Activated T-cell treated with anti-CD3 and anti-CD28 coated beads, Interleukin-2, amount 50 U/mL, for 48 hours (primary cell): ENCODE measurements at places on chromosomes 16 and 17.

- DNase-seq = no peak
Measured at GRCh38 chr17:47368262-47368661, 44.5 kb downstream of the EFCAB13 start.

DNA sequence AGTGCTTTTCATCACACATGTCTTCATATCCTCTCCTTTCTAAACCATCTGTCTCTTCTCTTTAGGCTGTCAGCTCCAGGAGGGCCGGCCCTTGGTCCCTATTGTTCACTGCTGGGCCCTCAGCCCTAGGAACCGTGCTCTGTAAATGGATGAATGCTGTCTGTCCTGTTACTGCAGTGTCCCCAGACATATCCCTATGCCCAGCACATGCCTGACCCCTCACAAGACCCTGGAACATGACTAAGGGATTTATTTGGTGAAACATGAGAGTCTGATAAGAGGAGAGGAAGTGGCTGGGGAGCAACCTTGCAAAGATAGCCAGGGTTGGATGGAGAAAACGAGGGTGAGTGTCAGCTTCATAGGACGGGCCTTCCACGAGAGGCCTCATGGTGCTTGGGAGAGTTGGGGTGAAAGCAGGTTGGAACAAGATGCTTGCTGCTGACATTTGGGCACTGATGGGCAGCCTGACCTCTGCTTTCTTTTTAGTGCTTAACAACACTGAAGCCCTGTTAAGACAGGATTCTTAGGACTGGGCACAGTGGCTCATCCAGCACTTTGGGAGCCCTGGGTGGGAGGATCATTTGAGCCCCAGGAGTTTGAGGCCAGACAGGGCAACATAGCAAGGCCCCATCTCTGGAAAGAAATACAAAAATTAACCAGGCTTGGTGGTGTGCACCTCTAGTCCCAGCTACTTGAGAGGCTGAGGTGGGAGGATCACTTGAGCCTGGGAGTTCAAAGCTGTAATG lies 39.0 kb downstream of the ABCC1 start:
- no peak for DNase-seq

- no peak for DNase-seq
Measured at GRCh38 chr16:23650674-23651416, 9.6 kb downstream of the DCTN5 start.

- DNase-seq = no peak
Measured at GRCh38 chr16:66834746-66835145, 4.0 kb upstream of the NAE1 start.

DNA sequence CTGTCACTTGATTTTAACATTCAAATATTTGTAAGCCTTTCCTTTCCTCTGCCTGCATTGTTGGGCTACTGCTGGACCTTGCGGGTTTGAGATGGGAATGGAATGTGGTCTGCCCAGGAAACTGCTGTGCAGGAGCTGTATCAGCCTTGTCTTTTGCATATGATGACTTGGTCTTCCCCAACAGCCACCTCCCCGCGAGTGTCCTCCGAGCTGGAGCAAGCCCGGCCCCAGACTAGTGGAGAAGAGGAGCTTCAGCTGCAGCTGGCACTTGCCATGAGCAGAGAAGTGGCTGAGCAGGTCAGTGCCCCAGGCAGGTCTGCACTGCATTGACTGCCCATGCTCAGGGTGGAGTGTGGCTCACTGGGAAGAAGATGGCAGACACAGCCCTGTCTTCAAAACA lies 52.8 kb downstream of the B9D1 start:
- no peak for DNase-seq

DNA sequence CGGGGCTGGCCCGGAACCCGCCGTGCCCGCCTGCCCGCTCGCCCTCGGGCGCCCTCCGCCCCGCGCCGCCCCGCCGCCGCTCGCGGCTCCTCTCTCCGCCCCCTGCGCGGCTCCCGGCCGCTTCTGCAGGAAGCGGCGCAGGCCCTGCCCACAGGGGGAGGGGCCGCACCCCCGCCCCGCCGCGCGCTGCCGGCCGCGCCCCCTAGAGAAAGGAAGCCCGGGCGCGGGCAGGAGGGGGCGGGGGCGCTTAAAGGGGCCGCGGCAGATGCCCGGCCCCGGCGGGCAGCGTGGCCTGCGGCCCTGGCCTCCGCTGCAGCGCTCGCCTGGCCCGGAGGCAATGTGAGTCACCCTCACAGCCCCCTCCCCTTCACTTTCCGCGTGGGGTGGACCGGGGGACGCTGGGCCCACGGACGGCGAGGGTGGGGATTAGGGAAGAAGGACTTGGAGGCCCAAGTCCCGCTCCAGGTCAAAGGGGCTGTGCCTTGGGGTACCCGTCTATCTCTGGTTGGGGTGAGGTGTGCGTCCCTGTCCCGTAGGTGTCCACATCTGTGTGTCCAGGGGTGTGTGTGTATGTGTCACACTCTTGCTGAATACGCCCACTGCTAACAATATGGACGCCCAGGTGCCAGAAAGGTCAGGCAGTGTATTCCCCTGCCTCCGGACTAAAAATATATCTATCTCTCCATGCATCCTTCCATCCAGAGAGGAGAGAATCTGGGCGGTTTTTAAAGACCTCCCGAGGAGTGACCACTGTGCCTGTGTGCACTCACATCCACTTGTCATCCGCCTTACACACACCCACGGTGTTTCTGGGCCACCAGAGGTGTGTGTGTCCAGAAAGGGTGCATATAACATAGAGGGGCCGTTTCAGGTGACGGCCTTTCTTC lies at the start of gene GIT1:
Gene GIT1, minus strand, starts transcription at position 125 of the 887 bp plus-strand sequence. CDS start 270 bp downstream, outside the sequence.
- peak; percentile 87 for DNase-seq

GRCh38 chr17:49362723-49363117 lies 670 bp upstream of the ZNF652 start:
- no peak for DNase-seq

- DNase-seq = no peak
Measured at GRCh38 chr16:9929836-9930235, 252.4 kb downstream of the GRIN2A start.

DNA sequence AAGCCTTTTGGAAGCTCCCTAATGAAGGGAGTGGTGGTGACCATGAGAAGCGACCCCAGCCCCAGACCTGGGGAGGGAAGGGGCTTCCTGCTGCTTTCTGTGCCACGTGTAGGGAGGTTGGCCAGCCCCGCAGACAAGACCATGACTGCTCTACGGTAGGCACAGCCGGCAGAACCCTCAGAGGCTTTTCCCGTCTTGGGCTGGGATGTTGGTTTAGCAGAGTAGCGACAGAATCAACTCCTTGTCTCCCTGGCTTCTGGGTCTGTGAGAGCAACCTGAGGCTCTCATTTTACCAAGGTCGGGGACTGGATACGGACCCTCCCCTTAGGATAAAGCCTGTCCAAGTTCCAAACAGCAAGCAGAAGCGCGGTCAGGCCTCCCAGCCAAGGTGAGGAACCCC lies 123.3 kb downstream of the AXIN2 start:
- no peak for DNase-seq

DNA sequence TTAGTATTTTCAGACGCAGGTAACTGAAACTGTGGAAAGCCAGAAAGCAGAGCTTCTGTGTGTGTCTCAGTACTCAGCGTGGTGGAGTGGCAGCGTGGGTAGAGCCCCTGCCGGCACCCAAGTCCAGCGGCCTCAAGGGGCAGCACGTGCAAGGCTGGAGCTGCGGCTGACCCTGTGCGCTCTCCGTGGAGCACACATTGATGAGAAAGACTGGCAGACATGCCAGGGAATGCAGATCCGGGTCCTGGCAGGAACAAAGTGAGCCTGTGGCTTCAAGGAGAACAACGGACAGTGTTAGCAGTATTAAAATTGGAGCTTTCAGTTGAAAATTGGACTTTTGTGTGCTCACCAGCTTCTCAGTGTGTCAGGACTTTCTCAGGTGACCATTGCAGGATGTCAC lies 23.3 kb downstream of the ZC3H18 start:
- no peak for DNase-seq

- no peak for DNase-seq
Measured at GRCh38 chr16:732332-732731, 5.4 kb downstream of the HAGHL start.

DNA sequence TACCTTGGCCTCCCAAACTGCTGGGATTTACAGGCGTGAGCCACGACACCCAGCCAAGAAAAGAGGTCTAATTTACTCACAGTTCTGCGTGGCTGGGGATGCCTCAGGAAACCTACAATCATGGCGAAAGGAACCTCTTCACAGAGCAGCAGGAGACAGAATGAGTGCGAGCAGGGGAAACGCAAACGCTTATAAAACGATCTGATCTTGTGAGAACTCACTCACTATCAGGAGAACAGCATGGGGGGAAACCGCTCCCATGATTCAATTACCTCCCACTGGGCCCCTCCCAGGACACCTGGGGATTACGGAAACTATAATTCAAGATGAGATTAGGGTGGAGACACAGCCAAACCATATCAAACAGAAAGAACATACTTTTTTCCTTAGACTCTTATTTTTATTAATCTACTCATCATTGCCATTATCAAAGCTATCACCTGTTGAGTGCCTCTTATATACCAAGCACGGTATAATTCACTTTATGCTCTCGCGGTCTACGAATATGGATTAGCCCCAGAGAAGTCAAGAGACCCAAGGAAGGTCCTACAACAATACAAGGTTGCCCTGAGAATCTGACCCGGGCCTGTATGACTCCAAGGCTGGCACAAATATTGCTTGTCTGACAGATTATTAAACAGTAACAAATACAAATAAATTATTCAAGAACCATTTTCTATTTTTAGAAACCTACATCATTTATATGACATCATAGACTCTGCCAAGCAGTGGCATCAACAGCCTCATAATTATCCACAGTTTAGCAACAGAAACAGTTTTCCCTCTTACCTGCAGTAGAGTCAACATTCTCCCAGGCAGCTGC lies 2.4 kb downstream of the POLR3K start:
- no peak for DNase-seq

DNA sequence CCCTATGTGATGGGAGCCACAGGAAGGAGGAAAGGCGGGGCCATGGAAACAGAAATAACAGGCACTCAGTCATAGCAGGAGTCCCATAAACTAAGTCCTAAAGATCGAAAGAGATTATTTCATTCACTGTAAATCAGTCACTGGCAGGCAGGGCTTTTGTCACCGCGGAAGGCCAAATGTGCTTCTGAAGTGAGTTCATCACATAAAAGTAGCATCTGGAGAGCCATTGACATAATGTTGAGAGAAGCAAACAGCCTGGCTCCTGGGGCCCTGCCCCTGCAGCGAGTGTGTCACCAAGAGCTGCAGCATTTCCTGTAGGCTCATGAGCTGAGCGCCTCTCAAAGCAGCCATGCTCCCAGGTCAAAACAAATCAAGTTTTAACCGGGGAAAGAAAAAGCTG lies 476.2 kb downstream of the HAPSTR1 start:
- no peak for DNase-seq

DNA sequence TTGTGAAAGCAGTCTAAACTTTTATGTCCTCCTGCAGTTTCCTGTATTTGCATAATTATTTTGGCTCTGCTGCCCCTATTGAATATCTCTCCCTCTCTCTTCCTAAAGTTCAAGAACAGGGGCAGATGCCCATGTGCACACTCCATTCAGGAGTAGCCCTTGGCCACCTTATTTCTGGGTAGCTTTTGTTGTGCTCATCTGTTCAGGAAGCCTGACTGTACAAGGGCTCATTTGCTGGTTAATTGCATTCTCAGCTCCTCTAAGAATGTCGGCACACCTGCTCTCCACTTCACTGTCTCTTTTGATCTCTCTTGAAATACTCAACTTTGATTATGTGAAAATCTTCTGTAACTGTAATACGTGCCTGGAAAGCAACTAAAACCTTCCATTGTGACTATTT lies 1378.8 kb upstream of the CDH8 start:
- DNase-seq = no peak

GRCh38 chr17:78886954-78887353 lies 16.0 kb downstream of the CEP295NL start:
- DNase-seq = no peak

DNA sequence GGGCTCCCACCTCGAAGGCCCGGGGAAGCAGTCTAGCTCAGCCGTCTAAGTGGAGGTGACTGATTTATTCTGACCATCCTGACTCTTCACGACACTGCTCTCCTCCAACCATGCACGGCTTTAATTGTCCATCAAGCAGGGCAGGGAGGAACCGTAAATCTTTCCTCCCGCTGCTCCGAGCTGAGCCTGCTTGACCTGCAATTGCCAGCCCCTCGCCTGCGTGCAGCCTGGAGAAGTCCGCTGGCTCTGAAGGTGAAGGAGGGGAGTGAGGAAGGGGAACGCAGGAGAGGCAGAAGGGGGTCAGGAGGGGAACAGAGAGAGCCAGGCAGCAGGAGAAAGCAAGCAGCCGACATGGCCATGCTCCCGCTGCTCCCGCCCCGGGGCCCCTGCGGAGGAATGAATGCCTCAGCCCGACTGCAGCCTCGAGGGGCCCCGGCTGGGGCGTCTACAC lies 10.1 kb downstream of the RBFOX3 start:
- no peak for DNase-seq

DNA sequence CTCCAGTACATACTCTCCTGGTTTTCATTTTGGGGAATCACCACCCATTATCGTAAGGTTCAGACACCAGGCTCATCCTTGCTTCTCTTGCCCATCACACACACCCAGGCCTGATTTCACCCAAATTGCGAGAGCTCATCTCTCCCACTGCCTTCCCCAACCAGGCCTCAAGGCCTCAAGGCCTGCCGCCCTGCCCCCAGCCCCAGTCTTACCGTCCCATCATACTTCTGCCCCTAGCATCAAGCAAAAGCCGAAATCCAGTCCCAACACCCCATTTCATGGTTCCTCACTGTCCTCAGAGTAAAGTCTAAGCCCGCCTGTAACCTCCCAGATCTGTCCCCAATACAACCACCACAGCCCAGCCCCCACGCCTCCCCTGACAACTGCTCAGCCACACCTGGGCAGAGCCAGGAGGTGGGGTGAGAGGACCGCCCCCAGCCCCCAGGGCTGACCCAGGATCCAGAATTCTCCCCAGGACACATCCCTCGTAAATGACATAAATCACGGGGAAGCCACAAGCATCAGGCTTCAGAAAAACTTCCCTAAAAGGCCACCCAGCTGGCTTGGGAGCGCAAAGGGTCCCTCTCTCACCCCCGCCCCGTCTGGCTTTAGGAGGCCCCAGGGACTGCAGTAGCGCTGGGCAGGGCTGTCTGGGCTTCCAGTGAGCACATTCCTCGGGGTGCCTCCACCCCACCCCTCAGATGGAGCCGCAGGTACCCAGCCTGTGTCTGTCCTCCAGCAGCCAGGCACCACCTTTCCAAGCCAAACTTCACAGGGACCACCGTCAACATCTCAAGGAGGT lies 9.6 kb upstream of the P2RX1 start:
- no peak for DNase-seq

DNA sequence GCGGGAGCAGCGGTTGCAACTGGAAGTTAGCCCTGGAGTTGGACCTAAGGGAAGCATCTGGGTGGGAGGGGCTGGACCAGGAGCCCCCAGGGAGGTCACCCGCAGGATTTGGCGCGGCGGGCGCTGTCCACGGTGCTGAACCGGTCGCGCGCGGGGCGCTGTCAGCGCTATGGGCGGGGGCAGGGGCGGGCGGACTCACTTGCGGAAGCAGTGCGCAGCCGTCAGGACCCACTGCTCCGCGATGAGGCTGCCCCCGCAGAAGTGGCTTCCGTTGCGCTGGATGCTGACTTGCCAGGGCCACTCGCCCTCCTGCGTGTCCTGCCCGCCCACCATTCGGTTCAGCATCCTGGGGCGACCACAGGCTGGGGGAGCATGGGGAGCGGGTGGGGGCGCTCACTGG lies 4.5 kb downstream of the PRSS27 start:
- DNase-seq = peak; percentile 85
